ENCODE measurements at places on chromosomes 6 and 20. TPM values are rescaled to one million over a fixed set of nuclear protein-coding genes. Genes with fewer than 3 reads are reported as not detected.

AIF1 gene
- 26.5 TPM for polyA plus RNA-seq

PRSS35 gene
- 11.1 TPM for polyA plus RNA-seq

HEY2 gene
- polyA plus RNA-seq, result 10.4 TPM

BMP2 gene
- polyA plus RNA-seq, result 2.3 TPM

ZBTB46 gene
- 14.7 TPM for polyA plus RNA-seq

DPPA5 gene
- not detected for polyA plus RNA-seq

C2 gene
- 4.1 TPM for polyA plus RNA-seq

FAM184A gene
- polyA plus RNA-seq, result 16.4 TPM

PIGU gene
- 20.4 TPM for polyA plus RNA-seq

FUT9 gene
- polyA plus RNA-seq, result 0.20 TPM

SGK2 gene
- 0.49 TPM for polyA plus RNA-seq

SLC44A4 gene
- 0.19 TPM for polyA plus RNA-seq

PGC gene
- polyA plus RNA-seq, result not detected

TUBB2B gene
- polyA plus RNA-seq, result 55.2 TPM

TAAR1 gene
- polyA plus RNA-seq, result not detected

RAD21L1 gene
- polyA plus RNA-seq, result not detected

ADGRF5 gene
- polyA plus RNA-seq, result 37.3 TPM

FAM217A gene
- 1.3 TPM for polyA plus RNA-seq

MYLIP gene
- 40.9 TPM for polyA plus RNA-seq

VSTM2L gene
- 2.1 TPM for polyA plus RNA-seq

CST5 gene
- polyA plus RNA-seq, result not detected

ADGRF1 gene
- not detected for polyA plus RNA-seq

ATP6V1G2 gene
- polyA plus RNA-seq, result 3.8 TPM

LRRC73 gene
- polyA plus RNA-seq, result 0.22 TPM
